ENCODE measurements at places on chromosomes 12 and 14. TPM values are rescaled to one million over a fixed set of nuclear protein-coding genes. Genes with fewer than 3 reads are reported as not detected.

The KRT79 gene
- not detected for total RNA-seq

The ZNF891 gene
- 0.30 TPM for total RNA-seq

The PLEKHD1 gene
- total RNA-seq, result not detected

The POTEG gene
- not detected for total RNA-seq

The C14orf39 gene
- total RNA-seq, result 0.67 TPM

The P2RX7 gene
- total RNA-seq, result 0.50 TPM

The NGB gene
- total RNA-seq, result not detected

The CPNE6 gene
- total RNA-seq, result not detected

The BIN2 gene
- not detected for total RNA-seq

The THTPA gene
- 10.0 TPM for total RNA-seq

The OR6C2 gene
- not detected for total RNA-seq

The ADAMTS20 gene
- not detected for total RNA-seq
